Activated CD4-positive, alpha-beta memory T cell treated with anti-CD3 and anti-CD28 coated beads for 36 hours (primary cell): ENCODE measurements at places on chromosomes 12 and 14. TPM values are rescaled to one million over a fixed set of nuclear protein-coding genes. Genes with fewer than 3 reads are reported as not detected.

GAS2L3 gene
- 3.6 TPM for total RNA-seq

MYO1A gene
- total RNA-seq: 0.97 TPM

RASSF8 gene
- 0.26 TPM for total RNA-seq

KRT78 gene
- total RNA-seq: not detected

MAP3K9 gene
- total RNA-seq: 5.9 TPM

RFC5 gene
- 65.8 TPM for total RNA-seq

TMEM119 gene
- 0.10 TPM for total RNA-seq

ANO4 gene
- not detected for total RNA-seq

PDZRN4 gene
- total RNA-seq: not detected

KRT85 gene
- not detected for total RNA-seq

PKP2 gene
- 0.36 TPM for total RNA-seq

RNASE7 gene
- not detected for total RNA-seq

LYZ gene
- total RNA-seq: not detected

CNIH1 gene
- 89.9 TPM for total RNA-seq

SERPINA4 gene
- total RNA-seq: not detected

TAS2R19 gene
- total RNA-seq: 0.92 TPM

FIGNL2 gene
- total RNA-seq: 0.29 TPM

SPIC gene
- total RNA-seq: not detected

PAH gene
- total RNA-seq: not detected

SOAT2 gene
- 1.1 TPM for total RNA-seq

CLEC1B gene
- not detected for total RNA-seq

TPH2 gene
- total RNA-seq: not detected

PLCZ1 gene
- not detected for total RNA-seq

CLEC4C gene
- total RNA-seq: not detected

NID2 gene
- not detected for total RNA-seq

JAG2 gene
- total RNA-seq: 2.4 TPM

KRT81 gene
- not detected for total RNA-seq

ACOT4 gene
- total RNA-seq: 3.2 TPM

KRT1 gene
- total RNA-seq: not detected

HSPA2 gene
- 6.6 TPM for total RNA-seq

PLA2G1B gene
- not detected for total RNA-seq

GPR84 gene
- total RNA-seq: 2.6 TPM

DNAJC22 gene
- total RNA-seq: not detected

SPX gene
- total RNA-seq: 0.36 TPM

RNASE4 gene
- 0.70 TPM for total RNA-seq

PLEKHA5 gene
- total RNA-seq: 7.4 TPM

KERA gene
- total RNA-seq: not detected

P2RX7 gene
- 12.2 TPM for total RNA-seq

APAF1 gene
- total RNA-seq: 20.8 TPM

RPS26 gene
- total RNA-seq: 28.1 TPM
